GF-D8 (cell line): ENCODE measurements at places on chromosomes 5 and 9.

GRCh38 chr9:133144142-133144903 is 19.4 kb downstream of the GBGT1 start:
- DNase-seq: peak; percentile 54

DNA sequence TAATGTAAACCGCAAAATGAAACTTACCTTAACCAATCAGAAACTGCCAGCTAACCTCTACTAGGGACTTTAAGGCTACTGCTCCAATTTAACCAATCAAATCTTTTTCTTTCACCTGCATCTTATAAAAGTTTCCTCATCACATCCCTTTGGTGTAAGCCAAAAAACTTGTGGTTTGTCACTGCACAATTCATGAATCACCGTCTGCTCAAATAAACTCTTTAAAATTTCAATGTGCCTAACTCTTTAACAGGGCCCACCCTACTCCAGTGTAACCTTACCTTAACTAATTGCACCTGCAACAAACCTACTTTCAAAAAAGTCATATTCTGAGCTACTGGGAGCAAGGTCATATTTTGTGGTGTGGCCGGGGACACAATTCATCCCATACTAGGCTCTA is 172.2 kb upstream of the GRAMD2B start:
- no peak for DNase-seq

DNA sequence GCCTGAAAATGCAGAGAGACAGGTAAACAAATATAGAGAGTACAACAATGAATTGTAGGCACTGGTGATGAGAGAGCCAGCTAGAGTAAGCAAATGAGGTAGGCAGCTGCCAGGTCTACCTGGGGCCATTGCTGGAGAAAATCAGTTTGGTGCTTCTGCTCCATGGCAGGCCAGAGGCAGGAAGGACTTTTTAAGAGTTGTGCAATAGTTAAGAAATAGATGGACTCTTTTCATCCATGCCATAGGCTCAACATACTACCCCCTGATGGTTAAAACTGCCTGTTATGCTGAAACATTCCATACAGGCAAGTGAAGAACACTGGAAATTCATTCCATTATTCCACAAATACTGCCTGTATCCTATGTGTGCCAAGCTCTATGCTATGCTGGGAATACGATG is 86.5 kb upstream of the CCDC112 start:
- DNase-seq: no peak

DNA sequence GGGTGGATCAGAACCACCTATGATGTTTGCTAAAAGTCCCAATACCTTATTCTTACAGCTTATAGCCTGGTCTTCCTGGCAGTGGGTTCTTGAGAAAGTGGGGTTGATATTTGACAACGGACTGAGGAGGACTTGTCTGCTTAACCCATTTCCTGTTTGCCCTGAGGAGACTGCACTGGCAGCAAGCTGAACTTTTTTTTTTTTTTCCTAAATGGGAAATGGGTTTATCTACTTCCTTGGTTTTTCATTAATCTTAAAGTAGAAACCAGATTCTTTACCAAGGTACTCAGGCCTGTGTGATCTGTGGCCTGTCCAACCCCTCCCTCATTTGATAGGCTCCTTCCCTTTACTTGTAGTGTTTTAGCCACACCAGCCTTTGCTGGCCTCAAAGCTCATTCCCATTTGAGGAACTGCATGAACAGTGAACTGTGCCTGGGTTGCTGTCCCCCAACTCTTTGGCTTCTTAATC is 47.1 kb downstream of the C9orf57 start:
- no peak for DNase-seq

DNA sequence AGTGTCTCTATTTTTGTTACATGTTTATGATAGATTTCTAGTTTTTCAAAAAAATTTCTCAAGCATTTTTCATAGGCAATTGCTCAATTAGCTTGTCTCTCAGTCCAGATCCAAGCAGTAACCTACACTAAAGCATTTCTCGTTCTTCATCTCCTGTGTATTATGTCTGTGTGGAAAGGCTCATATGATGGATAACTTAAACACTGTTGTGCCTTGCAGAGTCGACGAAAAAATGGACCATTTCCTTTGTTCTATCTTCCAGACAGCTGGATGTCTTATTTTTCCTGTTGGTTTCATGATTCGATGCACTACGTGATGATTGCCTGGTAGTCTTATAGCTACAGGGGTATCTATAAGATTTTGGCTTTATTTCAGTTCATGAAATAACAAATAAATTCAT is 347.8 kb downstream of the TRPM3 start:
- DNase-seq: no peak

GRCh38 chr5:11555171-11555570 is 349.1 kb downstream of the CTNND2 start:
- DNase-seq: no peak

DNA sequence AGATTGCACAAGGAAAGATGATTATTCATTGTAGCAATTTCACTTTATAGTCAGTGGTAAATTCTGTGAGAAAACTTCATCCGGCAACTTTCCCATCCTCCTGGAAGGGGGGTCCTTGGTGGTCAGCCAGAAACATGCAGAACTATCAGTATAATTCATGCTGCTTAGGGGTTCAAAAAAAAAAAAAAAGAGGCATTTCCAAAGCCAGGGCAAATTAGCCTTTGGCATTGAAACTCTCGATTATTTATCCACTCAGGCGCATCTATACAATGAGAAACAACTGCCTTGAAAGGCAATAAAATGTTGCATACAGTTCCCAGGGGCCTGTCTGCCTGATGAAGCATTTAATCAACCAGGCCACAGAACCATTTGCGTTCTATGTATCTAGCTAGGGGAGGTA is 263.3 kb downstream of the TMEM167A start:
- no peak for DNase-seq

GRCh38 chr9:87703636-87704276 is 22.2 kb upstream of the CTSL start:
- DNase-seq: no peak

DNA sequence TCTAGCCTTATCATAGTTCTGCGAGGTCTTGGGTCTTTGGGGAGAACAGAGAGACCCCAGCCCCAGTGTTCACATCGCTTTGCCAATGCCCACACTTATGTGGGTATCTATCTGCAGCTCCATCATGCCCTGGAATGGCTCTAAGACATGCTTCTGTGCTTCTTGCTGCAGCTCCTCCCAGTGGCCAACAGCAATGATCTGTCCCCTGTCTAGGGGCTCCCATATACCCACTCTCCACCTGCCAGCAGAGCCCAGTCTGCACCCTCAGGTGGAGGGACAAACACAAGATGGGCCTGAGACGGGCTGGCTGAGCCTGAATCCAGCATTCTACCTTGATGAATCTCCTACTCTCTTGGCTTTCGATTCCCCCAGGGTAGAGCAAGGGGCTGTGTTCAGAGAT is 14.6 kb upstream of the DAP start:
- no peak for DNase-seq

- no peak for DNase-seq
Observed at GRCh38 chr5:4065472-4066320, 470.1 kb downstream of the IRX1 start.

GRCh38 chr9:131443648-131444047 is 49.8 kb downstream of the PRRC2B start:
- DNase-seq: no peak

- DNase-seq: no peak
Observed at GRCh38 chr5:157602505-157602904, 26.9 kb upstream of the ADAM19 start.

DNA sequence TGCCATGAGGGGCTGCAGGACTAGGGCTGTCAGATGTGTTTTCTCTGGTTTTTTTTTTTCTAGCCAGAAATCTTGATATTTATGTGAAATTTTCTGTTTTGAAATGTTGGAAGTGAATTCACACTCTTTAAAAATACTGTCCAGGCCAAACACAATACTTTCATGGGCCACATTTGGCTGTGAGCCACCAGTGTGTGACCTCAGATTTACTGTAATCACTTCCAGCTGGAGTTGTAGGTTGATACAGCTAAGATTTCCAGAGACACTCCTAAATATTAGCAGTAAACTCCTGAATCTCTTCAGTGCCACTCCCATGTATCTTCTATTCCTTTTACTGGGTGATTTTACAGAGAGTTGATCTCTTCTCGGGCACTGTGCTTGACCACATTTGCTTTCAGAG is 92.2 kb upstream of the CKMT2 start:
- no peak for DNase-seq

GRCh38 chr5:153223376-153223775 is 267.1 kb upstream of the GRIA1 start:
- DNase-seq: no peak

DNA sequence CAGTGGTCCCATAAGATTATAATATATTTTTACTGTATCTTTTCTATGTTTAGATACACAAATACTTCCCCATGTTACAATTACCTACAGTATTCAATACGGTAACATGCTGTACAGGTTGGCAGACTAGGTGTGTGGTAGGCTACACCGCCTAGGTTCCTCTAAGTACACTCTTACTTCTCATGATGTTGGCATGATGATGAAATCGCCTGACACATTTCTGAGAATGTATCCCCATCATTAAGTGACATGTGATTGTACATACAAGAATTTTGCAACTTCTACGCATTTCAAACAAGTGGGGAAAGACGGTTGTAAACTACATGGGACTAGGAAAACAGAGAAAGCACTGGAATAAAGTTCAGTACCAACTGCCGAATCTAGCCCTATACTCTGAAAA is 53.3 kb downstream of the SETX start:
- no peak for DNase-seq

DNA sequence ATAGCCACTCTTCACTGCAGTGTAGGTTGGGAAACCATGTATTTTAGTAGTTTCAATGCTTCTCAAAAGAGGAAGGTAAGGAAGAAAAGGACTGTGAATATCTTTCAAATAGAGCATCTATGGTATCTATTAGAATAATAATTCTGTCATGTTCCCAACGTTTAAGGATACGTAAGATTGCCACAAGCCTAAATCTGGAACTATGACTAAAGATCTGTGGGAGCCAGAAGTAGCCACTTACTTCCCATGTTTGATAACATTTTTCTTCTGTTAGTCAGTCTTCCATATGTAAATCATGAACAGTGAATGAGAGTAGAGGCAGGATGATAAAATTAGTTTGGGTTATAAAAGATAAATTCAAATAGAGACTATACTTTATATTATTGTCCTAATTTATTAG is 16.3 kb upstream of the MROH2B start:
- no peak for DNase-seq

GRCh38 chr5:83993803-83994202 is 273.1 kb upstream of the HAPLN1 start:
- no peak for DNase-seq

- DNase-seq: no peak
Observed at GRCh38 chr9:83649515-83649914, 26.6 kb downstream of the IDNK start.

- DNase-seq: no peak
Observed at GRCh38 chr9:110579862-110580219, 300 bp upstream of the SVEP1 start.

GRCh38 chr9:117744856-117745389 is 40.7 kb downstream of the TLR4 start:
- DNase-seq: no peak

GRCh38 chr9:83508067-83508466 is 30.1 kb downstream of the FRMD3 start:
- peak; percentile 39 for DNase-seq

- DNase-seq: no peak
Observed at GRCh38 chr9:99713838-99714306, 107.8 kb upstream of the NR4A3 start.

GRCh38 chr5:126868338-126869004 is 91.5 kb downstream of the LMNB1 start:
- no peak for DNase-seq

- DNase-seq: no peak
Observed at GRCh38 chr9:92353051-92353450, 27.3 kb downstream of the CENPP start.

GRCh38 chr9:127974769-127975261 is 6.0 kb downstream of the EEIG1 start:
- DNase-seq: no peak

GRCh38 chr5:123286891-123287290 is 136.3 kb downstream of the CEP120 start:
- DNase-seq: no peak

GRCh38 chr5:40653221-40654022 is 26.3 kb upstream of the PTGER4 start:
- DNase-seq: no peak

- no peak for DNase-seq
Observed at GRCh38 chr9:126699401-126699881, 85.7 kb downstream of the LMX1B start.

- no peak for DNase-seq
Observed at GRCh38 chr5:477871-478270, 34.9 kb downstream of the EXOC3 start.

DNA sequence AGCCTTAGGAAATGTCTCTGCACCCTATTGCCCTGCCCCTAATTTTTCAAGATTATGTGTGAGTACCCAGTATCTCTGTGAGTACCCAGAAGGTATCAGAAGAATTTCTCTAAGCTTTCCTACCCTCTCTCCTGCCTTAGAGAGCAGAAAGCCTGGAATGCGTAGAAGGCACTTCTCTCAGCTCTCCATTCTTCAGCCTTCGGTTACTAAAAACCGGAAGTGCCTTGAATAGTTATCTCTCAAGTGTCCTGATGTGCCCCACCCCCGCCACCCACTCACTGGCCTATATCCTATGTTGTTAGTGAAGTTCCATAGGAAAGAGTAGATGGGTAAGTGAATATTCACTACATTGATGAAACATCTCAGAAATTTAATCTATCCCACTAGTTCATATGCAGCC is 210.7 kb upstream of the CDH10 start:
- DNase-seq: no peak

DNA sequence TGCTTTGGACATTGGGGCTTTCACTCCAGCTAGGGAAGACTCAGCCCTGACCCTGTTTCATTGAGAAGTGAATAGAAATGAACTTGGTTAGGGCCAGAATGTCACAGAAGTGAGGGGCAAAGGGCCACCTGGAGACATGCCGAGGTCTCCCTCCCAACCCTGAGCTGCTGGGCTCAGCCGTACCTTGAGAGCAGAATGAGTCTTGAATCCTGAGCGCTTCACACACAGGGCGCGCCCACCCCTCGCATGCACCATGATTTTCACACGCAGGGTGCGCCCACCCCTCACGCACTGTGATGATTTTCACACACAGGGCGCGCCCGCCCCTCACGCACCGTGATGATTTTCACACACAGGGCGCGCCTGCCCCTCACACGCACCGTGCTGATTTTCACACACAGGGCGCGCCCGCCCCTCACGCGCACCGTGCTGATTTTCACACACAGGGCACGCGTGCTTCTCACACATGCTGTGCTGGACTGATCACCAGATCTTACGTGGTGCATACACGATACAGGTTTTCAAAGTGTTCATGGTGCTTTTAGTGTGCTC is 99.0 kb downstream of the EHMT1 start:
- no peak for DNase-seq

GRCh38 chr5:149280802-149281201 is 9.1 kb downstream of the AFAP1L1 start:
- DNase-seq: no peak

DNA sequence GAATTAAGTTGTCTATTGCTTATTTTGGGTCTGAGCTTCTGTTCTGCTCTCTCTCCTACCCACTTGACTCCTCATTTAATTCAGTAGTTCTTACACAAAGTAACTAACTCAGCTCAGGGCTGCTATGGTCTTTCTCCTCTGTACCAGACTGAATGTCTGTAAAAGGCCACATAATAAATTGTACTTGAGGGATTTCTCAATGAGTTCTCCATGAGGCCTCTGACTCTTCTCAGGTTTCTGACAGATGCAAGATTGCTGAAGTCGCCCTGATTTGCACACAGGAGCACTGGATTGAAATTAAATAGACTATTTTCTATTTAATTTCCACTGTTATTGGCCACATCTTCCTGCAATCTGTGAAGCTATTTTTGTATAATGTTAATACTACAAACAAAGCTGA is 2.9 kb downstream of the IQGAP2 start:
- DNase-seq: no peak
